ENCODE measurements at places on chromosomes 4 and X.
A peak's percentile ranks its signal among the peaks of the same experiment; 100 is the strongest.

DNA sequence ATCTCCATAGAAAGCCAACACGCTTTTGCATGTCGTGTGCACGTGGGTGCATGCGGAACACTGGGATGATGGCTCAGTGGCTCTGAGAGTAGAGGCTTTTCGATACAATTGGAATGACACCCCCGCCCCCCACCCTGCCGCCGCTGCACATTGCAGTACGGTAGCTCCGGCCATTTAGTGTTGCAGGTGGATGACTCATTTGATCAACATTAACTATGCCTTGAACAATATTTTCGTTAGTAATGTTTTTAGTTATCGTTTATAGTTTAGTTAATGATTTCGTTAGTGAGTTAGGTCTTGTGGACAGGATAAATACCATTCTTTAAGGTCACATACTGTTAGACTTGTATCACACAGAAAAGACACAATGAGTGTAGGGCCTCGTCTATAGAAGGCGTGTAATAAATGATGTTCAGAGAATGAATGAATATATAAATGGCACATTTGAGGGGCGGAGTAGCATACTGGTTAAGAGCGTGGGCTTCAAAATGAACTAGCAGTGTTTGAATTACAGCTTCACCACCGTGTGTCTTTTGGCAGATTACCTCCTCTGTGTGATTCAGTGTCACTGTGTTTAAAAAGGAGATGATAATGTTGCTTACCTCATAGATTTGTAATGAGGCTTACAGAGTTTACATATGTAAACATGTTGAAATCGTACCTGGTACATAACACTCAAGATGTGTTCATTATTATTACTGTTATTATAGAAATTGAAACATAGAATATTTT lies 67.2 kb upstream of the TENM3 start:
- DNase-seq: no peak

DNA sequence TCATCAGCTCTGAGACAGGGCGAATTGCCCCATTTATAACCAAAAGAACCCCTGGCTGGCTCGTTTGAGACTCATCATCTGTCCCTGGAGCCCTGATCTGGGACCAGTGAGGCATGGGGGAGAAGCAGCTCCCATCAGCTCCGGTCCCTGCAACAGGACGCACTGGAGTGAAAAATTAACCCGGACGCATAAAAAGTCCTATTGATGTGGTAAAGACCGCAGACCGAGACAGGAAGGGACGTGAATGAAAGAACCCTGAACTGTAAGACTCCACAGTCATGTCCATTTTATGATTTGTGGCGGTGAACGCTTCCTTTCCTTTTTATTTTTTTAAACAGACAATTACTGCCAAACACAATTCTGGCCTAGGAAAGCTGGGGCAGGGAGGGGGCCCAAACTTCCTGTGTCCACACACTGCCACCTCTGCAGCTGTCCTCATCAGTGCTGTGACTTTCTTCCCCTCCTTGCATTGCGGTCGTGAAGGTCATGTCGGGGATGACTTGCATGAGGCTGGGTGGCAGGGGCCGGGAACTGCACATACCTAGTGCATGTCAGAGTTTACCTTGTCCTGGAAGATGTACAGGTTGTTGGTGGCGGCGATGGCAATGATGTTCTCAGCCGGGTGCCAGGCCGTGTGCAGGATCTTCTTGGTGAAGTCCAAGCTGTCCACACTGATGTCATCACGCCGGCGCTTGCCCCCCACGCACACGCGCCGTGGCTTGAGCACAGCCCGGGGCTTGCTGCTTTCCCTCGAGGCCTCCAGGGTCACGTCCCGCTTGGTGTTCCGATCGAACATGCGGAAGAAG lies 53.3 kb downstream of the WFS1 start:
- DNase-seq: no peak

DNA sequence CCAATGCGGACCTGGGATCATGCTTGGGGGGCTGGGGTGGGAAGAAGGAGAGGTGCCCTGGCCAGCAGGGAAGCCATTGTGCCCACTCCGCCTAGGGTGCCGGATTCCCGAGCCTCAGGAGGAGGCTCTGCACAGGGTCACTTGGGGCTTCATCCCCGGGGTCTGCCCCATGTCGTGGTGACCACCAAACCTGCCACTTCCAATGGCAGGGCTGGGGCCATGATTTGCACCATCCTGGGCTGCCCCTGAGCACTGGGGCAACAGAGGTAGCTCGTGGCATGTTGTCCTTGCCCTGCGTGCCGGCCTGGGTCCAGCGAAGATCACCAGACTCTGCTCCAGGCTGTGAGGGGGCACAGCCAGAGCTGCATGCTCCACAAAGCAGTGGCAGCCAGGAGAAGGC lies 71.4 kb upstream of the DCAF12L2 start:
- no peak for DNase-seq

DNA sequence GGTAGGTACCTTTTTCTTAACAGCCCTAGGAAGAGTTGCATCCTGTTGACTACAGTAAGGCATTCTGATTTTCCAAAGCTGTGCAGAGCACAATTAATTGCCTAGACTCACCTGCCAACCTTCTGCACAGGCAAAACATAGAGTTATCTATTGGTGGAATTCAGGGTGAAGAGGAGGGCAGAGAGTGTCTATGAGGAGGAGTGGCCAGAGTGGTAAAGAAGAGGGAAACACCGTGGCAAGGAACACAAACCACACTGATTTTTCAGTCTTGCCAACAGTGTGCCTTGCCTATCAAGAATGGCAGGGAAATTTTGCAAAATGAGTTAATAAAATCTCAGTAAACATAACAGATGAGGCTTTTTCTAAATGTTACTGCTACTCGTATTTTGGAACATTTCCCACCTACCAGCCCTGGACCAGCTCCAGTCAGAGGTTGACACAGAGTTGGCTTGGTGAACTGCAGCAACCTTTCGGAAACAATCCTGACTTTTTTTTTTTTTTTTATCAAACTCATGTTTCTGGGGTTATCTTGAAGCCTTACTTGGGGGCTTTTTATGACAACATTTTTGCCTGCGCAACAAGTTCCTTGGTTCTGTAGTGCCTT lies 67.9 kb upstream of the CAPN6 start:
- DNase-seq: no peak

GRCh38 chr4:141330616-141331015 lies 109.9 kb downstream of the ZNF330 start:
- no peak for DNase-seq

DNA sequence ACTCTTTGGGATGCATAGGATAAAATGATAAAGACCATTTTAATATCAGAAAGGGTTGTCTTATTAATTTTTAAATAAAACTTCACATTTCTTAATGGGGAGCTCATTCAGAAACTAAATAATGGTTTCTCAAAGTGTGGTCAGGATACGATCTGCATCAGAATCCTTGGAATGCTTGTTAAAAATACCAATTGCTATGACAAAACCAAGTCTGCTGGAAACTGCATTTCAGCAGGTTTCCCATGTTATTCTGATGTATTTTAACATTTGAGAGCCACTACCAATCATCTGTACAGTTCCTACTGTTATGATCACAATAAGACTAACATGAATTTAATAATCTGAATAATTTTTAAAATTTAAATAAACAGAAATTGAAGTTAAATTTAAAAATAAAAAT lies 115.1 kb downstream of the SOWAHB start:
- no peak for DNase-seq

DNA sequence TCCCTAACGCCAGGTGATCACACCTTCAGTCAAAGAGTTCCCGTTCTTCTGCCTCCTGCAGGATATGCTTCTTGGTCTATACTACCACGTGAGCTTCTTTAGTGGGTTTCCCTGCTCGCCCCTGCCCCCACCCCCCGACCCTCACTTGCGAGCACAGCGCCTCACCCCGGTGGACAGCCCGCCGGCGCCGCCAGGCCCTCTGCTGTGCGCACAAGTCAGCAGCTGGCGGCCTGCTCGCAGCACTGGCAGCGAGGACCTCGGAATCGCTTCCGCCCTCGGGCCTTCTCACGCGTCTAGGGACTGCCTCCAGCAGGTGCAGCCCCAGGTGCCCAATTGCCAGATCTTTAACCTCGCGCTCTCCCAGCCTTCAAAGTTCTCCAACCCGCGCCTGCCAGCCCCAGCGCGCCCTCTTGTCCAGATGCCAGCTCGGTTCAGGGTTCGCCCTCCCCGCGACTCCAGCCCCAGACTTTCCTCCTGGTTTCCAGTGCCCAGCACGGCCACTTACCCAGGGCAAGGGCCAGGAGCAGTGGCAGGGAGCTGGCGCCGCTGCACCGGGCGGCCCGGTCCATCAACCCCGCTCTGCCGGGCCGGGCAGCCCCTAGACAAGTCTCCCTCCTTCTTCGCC lies 454 bp downstream of the BTC start:
- peak; percentile 14 for DNase-seq
